ENCODE measurements at places on chromosomes 4 and X. TPM values are rescaled to one million over a fixed set of nuclear protein-coding genes. Genes with fewer than 3 reads are reported as not detected.

Gene RTL9
- not detected for total RNA-seq

Gene AMTN
- not detected for total RNA-seq

Gene PARM1
- total RNA-seq: 0.06 TPM

Gene ADGRG4
- total RNA-seq: 0.29 TPM

Gene FOXP3
- total RNA-seq: not detected
